HCT116 (cell line): ENCODE measurements at places on chromosomes 13 and 19.

GRCh38 chr19:42098781-42099180 is 22.8 kb downstream of the ZNF574 start:
- DNase-seq = no peak

GRCh38 chr19:8686549-8686948 is 12.0 kb downstream of the ACTL9 start:
- no peak for DNase-seq

DNA sequence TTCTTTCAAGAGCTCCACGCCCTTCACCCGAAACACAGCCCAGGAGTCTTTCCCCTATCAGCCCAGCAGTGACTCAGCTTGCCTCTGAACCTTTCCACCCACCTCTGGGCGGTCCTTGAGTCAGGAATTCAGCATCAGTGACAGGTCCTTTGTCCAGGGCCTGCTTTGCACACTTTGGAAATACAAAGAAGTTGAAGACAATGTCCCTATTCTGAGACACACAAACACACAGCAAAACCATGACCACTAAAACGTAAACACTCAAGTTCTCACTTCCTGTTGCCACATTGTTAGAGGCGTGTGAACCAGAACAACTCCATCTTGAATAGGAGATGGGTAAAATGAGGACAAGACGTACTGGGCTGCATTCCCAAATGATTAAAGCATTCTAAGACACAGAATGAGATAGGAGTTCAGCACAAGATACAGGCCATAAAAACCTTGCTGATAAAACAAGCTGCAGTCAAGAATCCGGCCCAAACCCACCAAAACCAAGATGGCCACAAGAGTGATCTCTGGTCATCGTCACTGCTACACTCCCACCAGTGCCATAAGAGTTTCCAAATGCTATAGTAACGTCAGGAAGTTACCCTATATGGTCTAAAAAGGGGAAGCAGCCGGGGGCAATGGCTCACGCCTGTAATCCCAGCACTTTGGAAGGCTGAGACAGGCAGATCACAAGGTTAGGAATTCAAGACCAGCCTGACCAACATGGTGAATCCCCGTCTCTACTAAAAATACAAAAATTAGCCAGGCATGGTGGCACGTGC is 49.2 kb upstream of the ATP12A start:
- DNase-seq = peak; percentile 3

GRCh38 chr13:100098445-100099116 is 9.7 kb downstream of the PCCA start:
- no peak for DNase-seq

DNA sequence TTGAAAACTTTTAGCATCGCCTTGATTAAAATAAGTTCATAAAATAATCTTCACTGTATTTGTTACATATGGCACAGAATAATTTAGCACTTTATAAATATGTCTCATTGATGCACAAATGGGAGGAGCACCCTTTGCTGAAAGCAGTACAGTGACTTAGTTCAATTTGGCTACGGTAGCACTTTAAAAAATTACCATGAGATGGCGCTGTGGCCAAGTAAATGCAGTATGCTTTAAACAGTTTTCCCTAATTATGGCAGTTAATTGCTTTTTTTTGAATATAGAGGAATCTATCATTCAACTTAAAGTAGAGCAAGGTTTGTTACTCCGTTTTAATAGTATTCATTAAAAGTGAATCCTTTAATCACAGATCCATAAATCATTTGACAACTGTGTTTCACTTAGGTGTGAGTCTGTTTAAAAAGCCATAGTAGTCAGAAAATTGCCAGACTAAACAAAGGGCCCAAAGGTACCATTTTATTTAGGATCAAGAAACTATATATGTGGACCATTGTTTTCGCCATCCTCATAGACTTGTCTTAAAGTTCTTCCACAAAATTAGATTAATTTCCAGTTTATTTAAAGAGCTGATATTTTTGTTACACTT is 34.7 kb upstream of the ESD start:
- DNase-seq = peak; percentile 51

DNA sequence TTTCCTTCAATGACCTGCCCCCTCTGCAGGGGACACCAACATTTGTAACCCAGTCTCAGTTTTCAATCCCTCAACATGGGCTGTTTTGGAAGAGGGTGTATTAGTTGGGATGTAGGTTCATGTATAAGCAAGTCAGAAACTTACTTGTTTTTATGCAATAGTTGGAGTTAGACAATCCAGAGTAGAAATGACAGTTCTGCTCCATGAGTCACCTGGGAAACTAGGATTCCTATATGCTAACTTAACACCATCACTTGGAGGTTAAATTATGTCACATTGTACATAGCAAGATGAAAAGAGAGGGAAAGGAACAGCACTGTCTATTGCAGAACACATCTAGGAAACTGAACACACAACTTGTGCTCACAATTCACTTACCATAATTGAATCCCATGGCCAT is 436.4 kb downstream of the RFC3 start:
- DNase-seq = no peak

DNA sequence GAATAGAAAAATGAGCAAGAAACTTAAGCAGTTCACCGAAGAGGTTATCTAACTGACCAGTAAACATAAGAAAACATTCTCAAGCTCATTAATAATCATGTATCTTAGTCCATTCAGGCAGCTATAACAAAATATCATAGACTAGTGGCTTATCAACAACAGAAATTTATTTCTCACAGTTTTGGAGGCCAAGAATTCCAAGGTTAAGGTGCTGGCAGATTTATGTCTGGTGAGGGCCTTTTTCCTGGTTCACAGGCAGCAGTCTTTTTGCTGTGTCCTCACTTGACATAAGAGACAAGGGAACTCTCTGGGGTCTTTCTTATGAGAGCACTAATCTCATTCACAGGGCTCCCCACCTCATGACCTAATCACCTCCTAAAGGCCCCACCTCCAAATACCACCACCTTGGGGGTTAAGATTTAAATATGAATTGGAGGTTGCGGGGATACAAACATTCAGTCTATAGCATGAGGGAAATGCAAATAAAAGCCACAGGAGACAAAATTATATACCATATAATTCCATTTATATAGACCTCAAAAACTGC is 123.6 kb downstream of the ZAR1L start:
- no peak for DNase-seq

GRCh38 chr13:106373304-106373988 is 162.0 kb downstream of the EFNB2 start:
- no peak for DNase-seq
